ENCODE measurements at places on chromosomes 2 and 18.

DNA sequence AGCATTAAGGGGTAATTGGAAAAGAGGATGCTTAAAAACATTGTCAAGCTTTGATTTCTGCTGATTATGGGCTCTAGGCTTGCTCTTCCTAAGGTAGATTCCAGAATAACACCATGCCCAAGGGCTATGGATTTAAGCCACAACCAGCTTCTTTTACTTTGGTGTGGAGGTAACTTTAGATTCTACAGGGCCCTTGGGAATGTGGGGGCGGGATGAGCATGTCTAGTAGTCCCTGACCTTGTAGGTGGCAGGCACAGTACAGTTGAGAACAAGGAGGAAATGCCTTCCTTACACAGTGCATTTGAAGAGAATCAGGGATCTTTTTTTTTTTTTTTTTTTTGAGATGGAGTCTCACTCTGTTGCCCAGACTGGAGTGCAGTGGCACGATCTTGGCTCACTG is 364.2 kb downstream of the NYAP2 start:
- DNase-seq, result no peak

- no peak for DNase-seq
These were observed 421.3 kb downstream of the ARHGAP15 start for GRCh38 chr2:143550500-143550899.

- DNase-seq, result no peak
These were observed 46.4 kb downstream of the CCDC85A start for GRCh38 chr2:56230156-56230555.

DNA sequence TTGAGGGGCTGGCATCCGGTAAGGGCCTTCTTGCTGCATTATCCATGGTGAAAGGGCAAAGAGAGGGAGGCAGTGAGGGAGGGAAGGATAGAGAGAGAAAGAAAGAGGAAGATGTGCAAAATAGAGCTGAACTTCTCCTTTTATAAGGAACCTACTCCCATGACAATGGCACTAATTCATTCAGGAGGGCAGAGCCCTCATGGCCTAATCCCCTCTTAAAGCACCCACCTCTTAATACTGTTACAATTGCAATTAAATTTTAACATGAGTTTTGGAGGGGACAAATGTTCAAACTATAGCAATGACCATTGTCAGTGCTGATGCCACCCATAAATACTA is 60.2 kb downstream of the CXCR4 start:
- DNase-seq, result no peak
